Mesothelial cell of epicardium (in vitro differentiated cells): ENCODE measurements at places on chromosomes 7 and 10. TPM values are rescaled to one million over a fixed set of nuclear protein-coding genes. Genes with fewer than 3 reads are reported as not detected.

GRCh38 chr10:110794808-110795207, 76.9 kb upstream of the PDCD4 start:
- no peak for DNase-seq

DNA sequence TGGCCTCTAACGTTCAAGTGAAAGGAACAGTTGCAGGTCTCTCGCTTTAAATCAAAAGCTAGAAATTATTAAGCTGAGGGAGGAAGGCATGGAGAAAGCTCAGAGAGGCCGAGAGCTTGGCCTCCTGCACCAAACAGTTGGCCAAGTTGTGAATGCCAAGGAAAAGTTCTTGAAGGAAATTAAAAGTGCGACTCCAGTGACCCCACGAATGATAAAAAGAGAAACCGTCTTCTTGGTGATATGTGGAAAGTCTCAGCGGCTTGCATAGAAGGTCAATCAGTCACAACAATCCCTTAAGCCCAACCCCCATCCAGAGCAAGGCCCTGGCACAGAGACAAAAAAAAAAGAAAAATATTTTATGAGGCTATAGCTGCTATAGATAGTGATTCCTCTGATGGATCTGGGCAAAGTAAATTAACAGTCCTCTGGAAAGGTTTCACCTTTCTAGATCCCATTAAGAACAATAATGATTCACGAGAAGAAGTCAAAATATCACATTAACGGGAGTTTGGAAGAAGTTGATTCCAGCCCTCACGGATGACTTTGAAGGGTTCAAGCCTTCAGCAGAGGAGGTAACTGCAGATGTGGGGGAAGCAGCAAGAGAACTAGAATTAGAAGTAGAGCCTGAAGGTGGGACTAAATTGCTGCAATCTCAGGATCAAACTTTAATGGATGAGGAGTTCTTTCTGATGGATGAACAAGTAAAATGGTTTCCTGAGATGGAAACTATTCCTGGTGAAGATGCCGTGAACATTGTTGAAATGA, 42.5 kb upstream of the INPP5A start:
- no peak for DNase-seq

- no peak for DNase-seq
Observed at GRCh38 chr10:119803264-119803663, 69.4 kb downstream of the MCMBP start.

DNA sequence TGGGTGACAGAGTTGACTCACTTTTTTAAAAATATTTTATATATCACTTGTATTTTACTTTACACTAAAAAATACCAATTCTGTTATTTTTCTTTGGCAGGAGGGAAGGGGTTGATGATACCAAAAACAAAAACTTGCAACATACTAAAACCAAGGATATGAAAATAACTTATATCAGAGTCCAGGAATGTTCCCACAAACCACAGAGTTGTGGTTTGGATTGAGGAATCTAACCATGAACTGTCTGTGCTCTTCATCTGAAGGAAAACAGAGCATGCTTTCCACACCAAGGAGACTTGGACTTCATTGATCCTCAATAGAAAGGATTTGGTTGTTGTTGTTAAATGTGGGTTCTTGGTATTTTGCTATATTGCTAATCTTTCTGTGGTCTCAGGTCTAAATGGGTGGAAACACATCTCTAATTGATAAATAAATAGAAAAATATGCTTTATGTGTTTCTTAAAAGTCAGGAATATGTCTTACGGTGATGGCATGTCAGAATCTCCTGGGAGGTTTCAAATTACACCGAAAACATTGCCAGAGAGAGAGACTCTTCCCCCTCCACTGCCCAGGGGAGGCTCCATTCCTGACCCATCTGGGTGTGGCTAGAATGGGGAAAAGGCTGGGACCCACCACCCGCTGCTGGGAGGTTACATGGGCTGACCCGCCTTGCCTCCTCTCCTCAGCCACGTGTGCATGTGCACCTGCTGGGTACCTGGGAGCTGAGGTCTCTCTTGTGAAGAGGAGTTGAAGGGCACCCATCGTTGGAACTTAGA, 46.9 kb upstream of the STK17A start:
- DNase-seq: no peak

- no peak for DNase-seq
Observed at GRCh38 chr10:84267503-84268126, 22.8 kb downstream of the RGR start.

DNA sequence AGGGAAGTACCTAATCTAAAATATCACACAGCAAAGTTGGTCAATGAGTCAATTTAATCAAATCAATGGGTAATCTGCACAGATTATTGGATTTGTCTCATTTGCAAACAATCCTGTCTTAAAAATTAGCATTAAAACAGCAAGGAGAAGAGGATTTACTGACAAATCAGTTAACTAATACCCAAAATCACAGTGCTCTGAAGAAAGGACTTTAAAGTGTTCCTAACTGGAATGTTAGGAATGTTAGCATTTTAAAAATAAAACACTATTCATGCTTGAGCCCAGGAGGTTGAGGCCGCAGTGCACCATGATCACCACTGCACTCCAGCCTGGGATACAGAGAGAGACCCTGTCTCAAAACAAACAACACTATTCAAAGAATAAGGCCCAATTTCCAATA, 83.1 kb downstream of the CHCHD3 start:
- no peak for DNase-seq

DNA sequence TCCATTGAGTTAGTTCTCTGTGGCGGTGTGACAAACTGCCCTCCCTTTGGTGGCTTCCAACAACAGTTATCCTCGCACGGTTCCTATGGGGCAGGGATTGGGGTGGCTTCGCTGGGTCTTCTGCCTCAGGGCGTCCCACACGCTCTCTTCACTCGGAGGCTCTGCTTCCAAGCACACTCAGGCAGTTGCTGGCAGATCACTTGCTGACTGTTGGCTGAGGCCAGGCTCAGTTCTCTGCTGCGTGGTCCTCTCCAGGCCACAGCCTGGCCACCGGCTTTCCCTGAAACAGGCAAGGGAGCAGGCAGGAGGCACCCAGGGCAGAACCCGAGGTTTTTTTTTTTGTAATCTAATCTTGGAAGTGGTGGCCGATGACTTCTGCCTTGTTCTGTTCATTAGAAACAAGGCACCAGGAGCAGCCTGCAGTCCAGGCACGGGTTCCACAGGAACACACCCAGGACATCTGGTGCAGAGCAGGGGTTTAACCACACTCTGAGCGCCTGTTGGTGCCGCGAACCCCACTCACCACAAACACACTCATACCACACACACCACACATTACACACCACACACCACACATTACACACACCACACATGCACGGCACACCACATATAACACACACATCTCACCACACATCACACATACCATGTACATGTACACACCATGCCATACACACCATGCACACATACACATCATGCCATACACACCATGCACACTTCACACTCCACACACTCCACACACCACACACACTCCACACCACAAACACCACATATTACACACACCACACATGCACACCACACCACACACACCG, 112.2 kb downstream of the PTPN20 start:
- no peak for DNase-seq

- DNase-seq: no peak
Observed at GRCh38 chr10:1944487-1944886, 207.2 kb upstream of the ADARB2 start.

DNA sequence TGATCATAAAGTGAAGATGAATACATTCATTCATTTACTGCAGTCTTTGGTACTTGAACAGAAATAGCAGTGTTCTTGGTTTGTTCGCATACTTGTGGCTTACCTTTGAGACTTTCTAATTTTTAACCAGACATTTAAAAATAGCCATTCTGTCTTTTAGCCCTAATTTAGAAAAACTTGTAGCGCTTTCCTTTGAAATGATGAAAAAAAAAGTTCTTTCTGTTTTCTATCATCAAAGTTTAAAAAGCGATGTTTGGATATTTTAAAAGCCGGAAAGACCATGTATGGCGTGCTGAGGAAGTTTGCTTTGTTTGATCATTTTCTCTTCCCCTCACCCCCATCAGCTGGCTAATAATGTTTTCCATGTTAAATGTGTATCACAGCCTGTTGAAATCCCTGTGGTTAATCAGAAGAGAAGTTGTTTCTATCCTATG, 116.3 kb downstream of the CUX1 start:
- no peak for DNase-seq

GRCh38 chr7:42502022-42502421, 265.0 kb upstream of the GLI3 start:
- no peak for DNase-seq

DNA sequence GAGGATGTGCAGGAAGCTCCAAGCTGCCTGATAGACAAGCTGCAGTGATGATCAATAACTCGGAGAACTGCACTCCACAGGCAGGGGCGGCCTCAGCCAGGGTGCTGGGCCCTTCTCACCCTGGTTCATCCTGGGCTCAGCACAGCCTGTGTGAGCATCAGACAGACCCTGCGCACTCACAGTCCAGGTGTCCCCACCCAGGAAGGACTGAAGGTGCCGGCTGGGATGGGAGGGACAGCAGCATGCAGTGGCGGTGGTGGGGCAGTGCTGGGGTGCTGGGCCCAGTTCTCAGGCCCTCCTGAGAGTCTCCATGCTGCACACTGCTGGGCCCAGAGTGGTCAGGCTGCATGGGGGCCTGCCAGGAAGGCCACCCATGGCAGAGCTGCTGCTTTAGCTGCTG, 74.1 kb downstream of the ITIH5 start:
- DNase-seq: no peak

- DNase-seq: peak; percentile 53
Observed at GRCh38 chr7:131106681-131107336, 220.9 kb upstream of the MKLN1 start.

DNA sequence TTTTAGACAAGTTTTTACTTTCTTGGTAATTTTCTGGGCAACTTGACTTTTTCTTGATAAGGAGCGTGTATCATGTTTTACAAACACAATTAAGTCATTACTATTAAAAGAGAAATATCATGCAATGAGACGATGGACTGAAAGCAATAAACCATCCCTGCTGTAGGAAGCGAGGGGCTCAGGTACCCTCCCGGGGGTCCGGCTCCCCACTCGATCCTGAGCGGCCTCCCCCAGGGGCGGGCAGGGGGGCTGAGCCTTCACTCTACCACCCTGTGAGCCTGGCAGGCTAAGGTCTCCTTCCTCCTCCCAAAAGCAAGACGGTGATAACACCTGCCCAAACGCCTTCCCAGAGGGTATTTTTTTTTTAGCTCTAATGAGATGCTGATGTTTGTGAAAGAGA, 51.8 kb upstream of the ADGRA1 start:
- no peak for DNase-seq

FGL2 gene
- 0.05 TPM in 1 of 3 replicates, not detected in the others for total RNA-seq

GRK5 gene
- 13.6 to 14.5 TPM (median 14.0 TPM) in 3 replicates for total RNA-seq

KCND2 gene
- 3.2 to 3.9 TPM (median 3.7 TPM) in 3 replicates for total RNA-seq

EPO gene
- 0.16 to 0.27 TPM in 2 of 3 replicates, not detected in the other for total RNA-seq

HOXA4 gene
- 51.0 to 55.9 TPM (median 54.7 TPM) in 3 replicates for total RNA-seq

NKX1-2 gene
- not detected in 3 replicates for total RNA-seq

LRRD1 gene
- total RNA-seq: 0.42 to 0.51 TPM (median 0.50 TPM) in 3 replicates

ITPRID1 gene
- total RNA-seq: not detected in 3 replicates

OPN1SW gene
- total RNA-seq: not detected in 3 replicates

SHOC2 gene
- 40.4 to 43.2 TPM (median 41.0 TPM) in 3 replicates for total RNA-seq

ZNF488 gene
- 0.96 to 1.4 TPM (median 0.99 TPM) in 3 replicates for total RNA-seq

STEAP2 gene
- 2.9 to 3.4 TPM (median 3.1 TPM) in 3 replicates for total RNA-seq
